Gastrocnemius medialis (tissue), 4 donors: ENCODE measurements at places on chromosomes 11 and 22. TPM values are rescaled to one million over a fixed set of nuclear protein-coding genes. Genes with fewer than 3 reads are reported as not detected.

DRICH1 gene
- total RNA-seq, result not detected

TUB gene
- 0.71 TPM for total RNA-seq

DEFB131B gene
- not detected for total RNA-seq

OR4D5 gene
- not detected for total RNA-seq

EFEMP2 gene
- 24.1 TPM for total RNA-seq

TNNI2 gene
- 2,605 TPM for total RNA-seq

OR6T1 gene
- not detected for total RNA-seq

PTPRCAP gene
- total RNA-seq, result 1.2 TPM

GAL3ST3 gene
- not detected for total RNA-seq
